ENCODE measurements at places on chromosomes 2 and 18.

DNA sequence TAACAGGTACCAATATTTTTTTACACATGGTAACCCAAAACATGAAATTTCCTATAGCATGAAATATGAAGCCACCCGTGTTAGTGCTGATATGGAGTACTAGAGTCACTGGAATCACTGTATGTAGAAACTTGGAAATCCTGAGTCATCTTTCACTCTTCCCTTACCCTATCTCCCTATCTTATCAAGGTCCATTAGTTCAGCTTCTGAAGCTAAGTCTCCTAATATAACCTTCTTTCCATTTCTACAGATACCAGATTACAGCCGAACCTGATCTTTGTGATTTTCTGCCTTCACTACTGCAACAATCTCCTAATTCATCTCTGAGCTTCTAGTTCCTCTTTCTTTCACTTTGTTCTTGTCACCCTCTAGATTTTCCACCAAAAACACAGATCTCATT lies 59.0 kb downstream of the SEPTIN10 start:
- no peak for DNase-seq

DNA sequence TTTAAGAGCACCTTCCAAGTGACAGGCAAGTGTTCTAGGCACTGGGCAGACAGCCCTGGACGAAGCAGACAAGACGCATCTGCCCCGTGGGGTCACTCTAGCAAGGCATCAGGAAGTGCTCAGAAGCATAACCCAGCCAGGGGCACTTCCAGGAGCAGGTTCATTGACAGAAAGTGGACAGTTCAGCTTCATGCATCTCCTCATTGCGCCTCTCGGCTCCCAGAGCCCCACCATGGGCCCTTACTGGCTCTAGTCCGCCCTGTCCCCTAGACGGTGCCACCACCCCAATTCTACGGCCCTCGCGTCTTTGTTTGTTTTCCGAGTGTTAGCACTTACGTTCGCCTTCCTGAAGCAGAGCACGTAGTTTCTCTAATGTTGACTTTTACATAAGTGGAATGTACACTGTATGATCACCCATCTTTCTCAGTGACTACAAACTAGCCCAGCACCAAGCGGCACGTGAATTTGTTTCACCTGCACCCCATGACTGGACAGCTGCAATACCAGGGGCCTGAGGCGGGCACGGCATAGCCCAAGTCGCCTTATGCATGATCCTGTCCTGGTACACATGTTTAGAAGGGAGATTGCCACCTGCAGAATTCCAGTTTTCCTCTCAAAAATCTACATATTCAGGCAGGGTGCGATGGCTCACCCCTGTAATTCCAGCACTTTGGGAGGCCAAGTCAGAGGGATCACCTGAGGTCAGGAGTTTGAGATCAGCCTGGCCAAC lies 33.2 kb downstream of the SNED1 start:
- DNase-seq: no peak

DNA sequence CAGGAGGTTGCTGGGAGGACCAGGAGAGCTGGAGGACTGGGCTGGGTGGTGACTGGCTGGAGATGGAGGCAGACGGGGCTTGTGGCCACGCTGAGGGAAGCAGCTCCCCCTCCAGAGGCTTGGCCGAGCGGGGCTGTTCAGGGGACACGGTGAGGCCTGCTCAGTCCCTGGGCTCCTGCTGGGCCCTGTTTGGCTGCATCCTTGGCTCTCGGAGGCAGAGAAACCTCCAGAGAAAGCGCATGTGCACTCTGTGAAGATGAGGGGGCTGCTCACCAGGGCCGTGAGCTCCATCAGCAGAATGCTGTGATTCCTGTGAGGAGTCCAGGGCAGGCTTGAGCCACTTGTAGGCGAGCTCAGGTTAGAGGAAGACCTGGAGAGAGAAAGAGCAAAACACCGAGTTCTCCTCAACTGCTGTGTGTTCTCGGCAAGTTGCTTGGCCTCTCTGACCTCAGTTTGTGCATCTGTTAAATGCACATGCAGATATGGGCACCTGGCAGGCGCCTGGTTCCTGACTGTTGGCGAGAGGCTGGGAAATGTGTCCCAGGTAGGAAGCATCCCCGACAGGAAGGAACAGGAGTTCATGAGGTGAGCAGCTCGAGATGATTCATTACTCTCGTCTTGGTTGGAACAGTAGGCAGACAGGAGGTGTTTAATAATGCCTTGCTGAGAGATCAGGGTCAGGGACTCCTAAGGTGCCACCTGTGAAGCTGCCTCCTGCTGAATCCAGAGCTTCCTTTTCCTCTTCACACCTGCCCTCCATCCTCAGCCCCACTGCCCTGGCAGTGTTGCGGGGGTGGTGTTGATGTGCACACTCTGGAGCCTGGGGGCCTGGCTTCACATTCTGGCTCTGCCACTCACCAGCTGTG lies 941 bp downstream of the ZAP70 start:
- no peak for DNase-seq

DNA sequence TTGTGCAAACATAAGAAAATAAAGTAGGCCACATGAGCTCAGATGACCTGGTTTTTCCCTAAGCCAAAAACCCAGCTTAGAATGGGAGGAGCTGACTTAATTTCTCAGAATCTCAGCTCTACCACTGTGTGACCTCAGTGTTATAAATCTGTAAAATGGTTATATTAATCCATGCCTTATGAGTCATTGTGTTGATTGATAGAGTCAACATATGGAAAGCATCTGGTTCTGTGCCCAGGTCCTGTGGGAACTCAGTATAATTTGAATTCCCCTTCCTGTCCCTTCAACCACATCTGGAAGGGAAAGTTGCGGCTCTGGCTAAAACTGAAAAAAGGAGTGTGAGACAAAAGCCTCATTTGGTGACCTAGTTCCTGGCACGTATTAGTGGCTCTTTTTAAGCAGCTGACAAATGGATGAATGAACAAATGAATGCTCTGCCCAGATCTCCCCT lies 25.7 kb downstream of the TMEM177 start:
- DNase-seq: no peak

DNA sequence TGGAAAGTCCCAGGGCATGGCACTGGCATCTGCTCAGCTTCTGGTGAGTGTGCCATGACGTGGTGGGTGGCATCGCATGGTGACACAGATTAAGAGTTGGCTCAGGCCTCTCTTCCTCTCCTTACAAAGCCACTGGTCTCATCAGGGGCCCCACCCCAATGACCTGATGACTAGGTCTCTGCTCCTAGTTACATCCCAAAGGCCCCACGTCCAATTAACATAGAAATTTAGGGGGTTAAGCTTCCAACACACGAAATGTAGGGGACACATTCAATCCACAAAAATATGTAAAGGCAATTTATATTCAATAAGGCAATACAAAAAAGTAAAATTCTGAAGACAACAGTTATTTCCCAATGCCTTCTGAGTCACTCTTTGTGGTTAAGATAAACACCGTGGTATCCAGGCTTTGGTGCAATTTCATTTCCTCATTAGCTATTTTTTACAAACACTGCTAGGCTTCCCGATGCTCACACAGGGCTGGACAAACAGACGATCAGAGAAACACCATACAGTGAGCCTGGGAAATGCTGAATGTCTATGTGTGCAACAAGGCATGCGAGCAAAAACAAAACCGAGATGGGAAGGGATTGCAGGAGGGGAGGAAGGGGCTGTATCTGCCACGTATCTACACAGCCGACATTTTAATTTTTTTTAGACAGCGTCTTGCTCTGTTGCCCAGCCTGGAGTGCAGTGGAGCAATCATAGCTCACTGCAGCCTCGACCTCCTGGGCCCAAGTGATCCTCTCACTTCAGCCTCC lies 67.2 kb downstream of the MBP start:
- DNase-seq: peak; percentile 28

DNA sequence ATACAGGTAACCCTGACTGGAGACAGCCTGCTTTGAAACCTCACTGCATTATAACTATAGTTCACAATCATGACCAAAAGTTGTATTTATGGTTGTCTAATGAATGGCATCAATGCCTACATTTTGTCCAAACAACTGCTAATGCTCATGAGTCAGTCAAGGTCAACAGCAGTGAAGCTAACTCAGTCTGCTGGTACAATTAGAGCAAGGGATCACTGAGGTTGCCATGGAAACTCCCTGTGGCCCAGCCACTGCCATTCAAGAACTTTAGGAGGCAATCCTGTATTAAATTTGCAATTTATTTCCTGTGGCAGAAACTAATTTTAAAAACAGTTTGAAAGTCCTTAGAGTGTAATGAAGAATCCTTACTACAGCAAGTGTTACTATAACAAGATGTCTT lies 185.1 kb upstream of the SMAD7 start:
- no peak for DNase-seq

DNA sequence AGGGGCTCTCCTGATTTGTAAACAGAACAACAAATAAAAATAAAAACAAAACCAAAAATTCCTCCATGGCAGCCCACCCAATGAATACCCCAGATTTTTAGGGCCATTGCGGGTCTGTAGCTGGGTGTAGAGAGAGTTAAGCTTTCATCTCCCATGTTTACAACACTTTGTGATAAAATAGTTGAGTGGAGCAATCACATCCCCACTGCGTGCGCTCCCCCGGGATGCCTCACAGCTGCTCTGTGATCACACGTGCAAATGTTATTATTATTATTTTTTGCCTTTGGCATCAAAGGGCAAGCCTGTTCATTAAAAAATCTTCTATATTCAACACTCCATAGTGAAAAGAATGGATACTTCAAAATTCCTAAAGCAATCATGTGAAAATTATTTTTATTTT lies 118.0 kb downstream of the MBP start:
- DNase-seq: no peak

DNA sequence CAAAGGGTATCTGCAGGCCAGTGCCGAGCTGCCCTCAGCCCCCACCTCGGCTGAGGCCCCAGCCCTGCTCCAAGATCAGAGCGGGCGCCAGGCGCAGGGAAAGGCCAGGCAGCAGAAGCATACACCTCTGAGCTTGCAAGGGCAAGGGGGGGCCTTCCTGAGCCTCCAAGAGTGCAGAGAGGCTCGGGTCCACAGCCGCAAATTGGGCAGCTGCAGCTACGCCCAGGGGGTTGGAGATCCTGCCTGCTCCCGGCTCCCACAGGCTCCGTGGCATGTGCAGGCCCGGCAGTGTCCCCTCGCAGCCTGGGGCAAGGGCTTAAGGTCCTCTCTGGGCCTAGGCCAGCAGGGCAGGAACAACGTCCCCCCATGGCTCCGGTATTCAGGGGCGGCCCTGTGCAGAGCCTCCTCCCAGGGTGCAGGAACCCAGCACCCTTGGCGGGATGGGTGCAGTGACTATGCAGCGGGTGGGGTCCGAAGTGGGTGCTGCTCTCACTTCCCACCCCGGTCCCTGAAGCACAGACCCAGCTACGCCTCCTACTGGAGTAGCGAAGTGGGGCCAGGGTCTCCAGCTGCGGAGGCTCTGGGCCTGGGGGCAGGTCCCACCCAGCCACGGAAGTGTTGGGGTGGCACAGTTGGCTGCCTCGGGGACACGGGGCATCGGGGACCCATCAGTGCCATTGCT lies 120.2 kb upstream of the TMEFF2 start:
- DNase-seq: no peak

DNA sequence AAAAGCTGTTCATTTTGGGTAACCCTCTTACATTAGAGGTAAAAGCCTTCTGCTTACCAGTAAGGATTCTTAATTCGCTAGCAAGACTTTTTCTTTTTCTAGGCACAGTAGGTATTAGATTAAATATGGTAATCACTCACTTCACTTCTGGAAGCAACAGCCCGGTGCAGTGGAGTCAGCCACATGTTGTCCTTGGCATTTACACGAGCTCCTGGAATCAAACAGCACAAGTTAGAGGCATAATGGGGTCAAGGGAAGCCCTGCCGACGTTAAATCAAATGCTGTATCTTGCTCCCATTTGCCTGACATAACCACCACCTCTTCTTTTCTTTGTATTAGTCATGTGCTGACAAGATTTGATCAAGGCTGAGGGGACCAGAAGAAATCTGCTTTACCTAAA lies 174.1 kb downstream of the ANKRD44 start:
- no peak for DNase-seq

- no peak for DNase-seq
Observed at GRCh38 chr18:80232030-80232429, 15.3 kb downstream of the PARD6G start.
